Uterus (tissue), 4 donors: ENCODE measurements at places on chromosomes 2 and 18. TPM values are rescaled to one million over a fixed set of nuclear protein-coding genes. Genes with fewer than 3 reads are reported as not detected.

DNA sequence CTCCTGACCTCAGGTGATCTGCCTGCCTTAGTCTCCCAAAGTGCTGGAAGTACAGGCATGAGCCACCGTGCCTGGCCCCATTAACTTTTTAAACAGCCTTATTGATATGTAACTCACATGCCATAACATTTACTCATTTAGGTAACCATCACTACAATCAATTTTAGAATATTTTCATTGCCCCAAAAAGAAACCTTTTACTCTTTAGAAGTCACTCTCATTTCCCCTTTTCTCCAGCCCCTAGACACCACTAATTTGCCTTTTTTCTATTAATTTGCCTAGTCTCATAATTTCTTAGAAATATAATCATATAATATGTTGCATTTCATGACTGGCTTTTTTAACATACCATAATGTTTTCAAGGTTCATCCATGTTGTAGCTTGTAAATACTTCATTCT lies 57.2 kb upstream of the TACR1 start:
- DNase-seq: no peak

DNA sequence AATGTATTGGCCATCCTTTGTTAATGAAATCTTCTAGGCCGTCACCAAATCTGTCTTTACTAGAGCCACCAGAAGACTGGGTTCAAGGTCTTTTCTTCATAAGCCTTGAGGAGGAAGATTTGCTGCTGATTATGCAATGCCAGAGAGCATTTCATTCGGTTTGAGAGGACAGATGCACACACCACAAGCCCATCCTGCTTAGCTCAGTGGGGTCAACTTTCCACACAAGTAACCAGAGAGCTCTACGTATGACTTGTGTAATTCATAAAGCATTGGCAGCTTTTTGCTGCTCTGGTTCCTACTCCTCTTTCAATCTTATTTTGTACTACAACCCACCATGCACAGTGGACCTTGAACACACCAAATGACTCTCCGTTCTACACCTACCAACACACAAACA lies 106.9 kb downstream of the OSR1 start:
- DNase-seq: no peak

- DNase-seq: no peak
Observed at GRCh38 chr2:152548111-152548875, 169.0 kb downstream of the PRPF40A start.

GRCh38 chr18:42675810-42676209 lies 439.7 kb downstream of the RIT2 start:
- DNase-seq: no peak

DNA sequence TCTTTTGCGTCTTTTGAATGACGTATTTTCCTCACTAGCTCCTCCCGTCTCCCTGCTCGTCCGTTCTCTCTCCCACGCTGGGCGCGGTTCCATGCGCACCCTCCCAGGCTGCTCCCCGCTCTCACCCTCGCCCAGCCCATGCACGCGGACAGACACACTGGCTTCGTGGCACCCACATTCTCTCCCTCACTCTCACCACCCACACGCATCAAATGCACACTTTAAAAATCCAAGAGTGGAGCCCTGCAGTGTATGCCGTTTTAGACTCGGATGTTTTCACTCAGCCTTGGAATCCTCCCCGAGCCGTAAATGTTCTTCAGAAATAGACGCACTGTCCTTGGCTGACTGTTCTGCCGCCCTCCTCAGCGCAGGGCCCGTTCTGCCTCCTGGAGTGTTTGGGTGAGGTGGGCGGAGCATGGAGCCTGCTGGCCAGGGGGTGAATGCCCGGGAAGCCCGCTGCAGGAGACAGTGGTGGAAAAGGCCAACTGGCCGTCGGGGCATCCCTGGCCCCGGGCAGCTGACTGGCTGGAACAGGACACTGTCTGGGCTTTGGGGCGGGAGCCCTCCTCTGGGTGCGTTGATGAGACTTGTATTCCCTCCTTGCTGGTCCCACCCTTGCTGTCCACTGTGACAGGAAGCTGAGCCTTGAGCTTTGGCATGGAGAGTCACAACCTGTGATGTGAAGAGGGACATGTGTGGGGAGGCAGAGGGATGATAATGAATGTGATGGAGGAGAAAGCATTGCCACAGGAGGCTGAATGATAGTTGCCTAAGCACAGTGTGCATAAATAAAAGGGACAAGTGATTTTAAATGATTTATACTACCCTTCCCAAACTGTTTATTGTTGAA lies 35.4 kb upstream of the LYPD6B start:
- DNase-seq: peak; percentile 68

DNA sequence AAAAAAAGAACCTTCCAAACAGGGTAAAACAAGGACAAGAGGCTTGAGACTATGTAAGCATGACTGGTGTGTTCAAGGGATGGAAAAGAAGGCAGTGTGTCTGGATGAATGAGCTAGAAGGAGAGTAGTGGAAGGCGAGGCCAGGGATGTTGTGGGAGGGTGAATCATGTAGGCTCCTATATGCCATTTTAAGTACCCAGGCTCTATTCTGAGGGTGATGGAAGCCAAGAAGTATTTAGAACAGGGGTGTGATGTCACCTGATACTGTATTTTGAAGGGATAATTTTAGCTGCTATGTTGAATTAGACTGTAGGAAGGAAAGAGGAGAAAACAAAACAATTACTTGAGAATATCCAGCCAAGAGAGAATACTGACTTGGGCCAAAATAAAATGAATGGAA lies 524.7 kb upstream of the CRIM1 start:
- no peak for DNase-seq

DNA sequence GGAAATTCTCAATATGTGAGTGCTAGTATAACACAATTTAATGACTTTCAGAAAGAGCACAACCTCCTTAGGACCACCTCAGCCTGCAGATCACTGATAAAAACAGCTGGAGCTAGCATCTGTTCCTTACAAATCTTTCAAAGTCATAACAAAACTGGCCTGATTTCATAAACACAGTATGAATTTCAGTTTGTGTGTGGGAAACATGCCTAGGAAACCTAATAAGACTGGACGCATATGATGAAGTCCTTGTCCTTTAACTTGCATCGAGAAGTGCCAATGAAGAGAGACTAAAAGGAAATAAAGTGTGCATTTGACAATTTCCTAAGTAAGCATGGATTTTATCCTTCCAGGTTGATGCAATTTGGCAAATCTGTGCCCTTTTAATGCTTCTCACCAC lies 74.1 kb upstream of the KLHL14 start:
- DNase-seq: no peak

DNA sequence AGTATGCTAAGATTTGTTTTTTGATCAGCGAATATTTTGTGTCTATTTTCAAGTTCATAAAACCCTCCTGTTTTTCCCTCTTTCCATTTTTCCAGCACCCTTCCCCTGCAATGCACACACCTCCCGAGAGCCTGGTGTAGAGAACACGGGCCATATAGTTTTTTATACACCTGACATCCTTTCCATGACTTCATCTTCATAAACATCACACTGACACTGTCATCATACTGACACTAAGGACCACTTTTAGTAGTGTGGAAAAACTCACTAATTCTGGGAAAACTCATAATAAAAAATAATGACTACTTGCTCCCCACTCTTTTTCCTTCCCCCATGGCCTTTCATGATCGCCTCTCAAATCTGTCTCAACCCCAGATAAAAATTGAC lies 70.2 kb downstream of the EPHA4 start:
- no peak for DNase-seq

DNA sequence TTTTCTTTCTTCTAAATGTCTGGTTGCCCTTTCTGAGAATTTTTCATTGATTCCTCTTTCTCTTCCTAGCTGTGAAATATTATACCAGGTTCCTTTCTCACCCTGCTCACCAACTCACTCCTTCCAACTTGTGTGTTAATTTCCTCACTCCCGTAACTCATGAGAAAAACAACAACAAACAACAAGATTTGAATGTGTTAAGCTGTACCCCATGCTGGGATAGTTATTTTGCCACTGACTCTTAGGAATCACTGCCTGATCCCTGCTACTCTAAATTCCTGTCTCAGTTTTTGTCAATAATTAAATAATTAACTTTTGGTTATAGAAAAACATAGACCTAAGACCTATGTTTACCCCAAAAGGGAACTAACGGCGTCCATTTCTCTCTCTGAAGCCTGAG lies 242.7 kb downstream of the DPP10 start:
- DNase-seq: no peak

DNA sequence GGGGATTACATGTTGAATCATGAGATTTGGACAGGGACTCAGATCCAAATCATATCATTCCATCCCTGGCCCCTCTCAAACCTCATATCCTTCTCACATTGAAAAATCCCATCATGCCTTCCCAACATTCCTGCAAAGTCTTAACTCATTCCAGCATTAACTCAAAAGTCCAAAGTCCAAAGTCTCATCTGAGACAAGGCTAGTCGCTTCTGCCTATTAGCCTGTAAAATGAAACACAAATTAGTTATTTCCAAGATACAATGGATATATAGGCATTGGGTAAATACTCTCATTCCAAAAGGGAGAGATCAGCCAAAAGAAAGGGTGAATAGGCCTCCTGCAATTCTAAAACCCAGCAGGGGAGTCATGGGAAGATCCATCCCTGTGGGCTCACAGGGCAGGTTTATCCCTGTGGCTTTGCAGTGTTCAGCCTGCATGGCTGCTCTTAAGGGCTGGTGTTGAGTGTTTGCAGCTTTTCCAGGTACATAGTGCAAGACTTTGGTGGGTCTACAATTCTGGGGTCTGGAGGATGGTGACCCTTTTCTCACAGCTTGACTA lies 21.2 kb upstream of the SLC14A1 start:
- DNase-seq: no peak

DNA sequence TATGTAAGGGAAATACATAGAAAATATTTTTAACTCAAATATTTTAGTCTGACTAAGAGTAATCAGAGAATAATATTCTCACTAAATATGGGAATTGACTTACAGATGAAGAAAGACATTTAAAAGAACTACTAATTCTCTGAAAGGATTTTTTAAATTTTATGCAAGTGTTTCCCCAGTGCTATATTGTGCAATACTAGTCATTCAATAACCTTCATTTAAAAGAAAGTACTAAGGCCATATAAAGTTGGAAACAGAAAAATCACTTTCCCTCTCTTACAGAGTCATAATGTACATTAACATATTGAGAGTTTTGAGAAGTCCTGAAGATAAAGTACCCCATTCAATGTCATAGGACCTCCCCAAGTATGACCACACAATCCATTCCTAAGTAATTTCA lies 584.6 kb upstream of the ACVR2A start:
- no peak for DNase-seq

DNA sequence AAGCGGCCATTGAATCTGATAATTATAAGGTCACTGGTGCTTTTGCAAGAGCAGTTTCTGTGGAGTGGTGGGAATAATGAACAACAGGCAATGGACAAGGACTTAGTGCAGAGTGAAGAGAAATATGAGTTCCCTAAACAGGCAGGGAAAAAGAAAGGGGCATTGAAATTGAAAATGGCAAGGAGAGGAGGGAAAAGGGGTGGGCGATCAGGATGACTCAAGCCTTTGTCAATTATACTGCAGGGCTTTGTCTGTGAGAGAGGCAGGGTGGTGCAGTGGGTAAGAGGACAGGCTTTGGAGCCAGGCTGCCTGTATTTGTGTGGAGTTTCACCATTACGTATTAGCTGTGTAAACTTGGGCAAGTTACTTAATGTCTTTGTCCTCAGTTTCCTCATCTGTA lies 29.5 kb upstream of the PAIP2B start:
- no peak for DNase-seq

SLC4A3 gene
- 29.4 TPM for total RNA-seq

CFAP53 gene
- total RNA-seq: not detected

LCT gene
- not detected for total RNA-seq

LRRTM4 gene
- 38.4 TPM for total RNA-seq

HOXD8 gene
- total RNA-seq: 25.8 TPM

CXCR2 gene
- 0.07 TPM for total RNA-seq

SERPINB5 gene
- not detected for total RNA-seq

ANKAR gene
- 47.0 TPM for total RNA-seq

POTEJ gene
- 0.21 TPM for total RNA-seq

TRIM43 gene
- 0.48 TPM for total RNA-seq

RGPD4 gene
- not detected for total RNA-seq
